ENCODE measurements at places on chromosomes 6 and 20.

DNA sequence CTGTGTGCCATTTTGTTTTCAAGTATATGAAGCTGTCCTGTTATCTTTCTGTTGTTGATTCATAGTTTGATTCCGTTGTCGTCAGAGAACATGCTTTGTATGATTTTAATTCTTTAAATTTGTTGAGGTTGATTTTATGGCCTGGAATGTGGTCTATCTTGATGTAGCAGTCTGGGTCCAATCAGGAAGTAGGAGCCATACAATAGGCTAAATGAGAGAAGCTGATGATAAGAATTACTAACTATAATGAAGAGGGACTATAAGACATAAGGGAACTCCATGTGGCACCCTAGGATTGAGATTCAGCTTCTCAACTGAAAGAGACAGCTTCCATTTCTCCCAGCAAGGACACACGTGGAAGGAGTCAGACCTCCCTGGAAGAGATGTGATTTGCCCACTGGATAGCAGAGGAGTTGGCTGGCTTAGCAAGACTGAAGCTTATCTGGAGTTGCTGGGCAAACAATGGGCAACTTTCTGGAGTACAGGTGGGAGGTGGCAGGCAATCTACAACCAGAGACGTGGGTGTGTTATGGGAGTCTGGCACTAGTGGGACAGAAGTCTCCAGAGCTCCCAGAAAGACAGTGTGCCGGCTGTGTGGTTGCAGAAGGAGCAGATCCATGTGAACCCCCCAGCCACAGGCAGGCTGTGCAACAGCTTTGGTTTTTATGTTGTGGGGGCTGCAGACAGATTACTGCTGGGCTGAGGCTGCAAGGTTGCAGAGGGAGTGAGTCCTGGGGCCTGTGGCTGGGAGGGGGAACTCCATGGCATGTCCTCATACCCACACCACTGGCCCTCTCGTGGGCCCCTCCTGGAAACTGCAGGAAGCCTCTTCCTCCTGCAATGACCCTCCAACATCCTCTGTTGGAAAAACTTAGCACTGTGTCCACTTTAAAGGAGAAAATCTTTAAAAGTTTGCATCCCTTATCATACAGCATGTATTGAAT lies 7.1 kb downstream of the ZNF831 start:
- DNase-seq, result no peak

GRCh38 chr6:133099573-133099972 lies 141.6 kb upstream of the EYA4 start:
- no peak for DNase-seq

DNA sequence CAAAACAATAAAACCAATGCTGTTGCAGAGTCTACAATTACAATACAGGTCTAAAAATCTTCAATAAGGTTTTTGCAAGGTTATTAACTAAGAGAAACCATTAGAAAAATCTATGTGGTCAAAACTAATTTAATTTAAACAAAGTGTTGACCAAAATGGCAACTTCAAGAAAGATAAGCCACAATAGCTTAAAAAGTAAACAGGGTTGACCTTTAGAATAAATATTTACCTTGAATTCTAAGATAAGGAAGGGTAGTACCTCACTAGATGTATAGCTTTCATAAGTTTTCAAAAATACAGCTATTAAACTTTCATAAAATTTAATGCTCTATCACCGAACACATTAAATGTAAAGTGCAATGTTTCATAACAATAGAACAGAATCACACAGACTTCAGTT lies 11.4 kb downstream of the RTN4IP1 start:
- DNase-seq, result no peak

GRCh38 chr6:27111743-27112142 lies 135.8 kb upstream of the PRSS16 start:
- no peak for DNase-seq

DNA sequence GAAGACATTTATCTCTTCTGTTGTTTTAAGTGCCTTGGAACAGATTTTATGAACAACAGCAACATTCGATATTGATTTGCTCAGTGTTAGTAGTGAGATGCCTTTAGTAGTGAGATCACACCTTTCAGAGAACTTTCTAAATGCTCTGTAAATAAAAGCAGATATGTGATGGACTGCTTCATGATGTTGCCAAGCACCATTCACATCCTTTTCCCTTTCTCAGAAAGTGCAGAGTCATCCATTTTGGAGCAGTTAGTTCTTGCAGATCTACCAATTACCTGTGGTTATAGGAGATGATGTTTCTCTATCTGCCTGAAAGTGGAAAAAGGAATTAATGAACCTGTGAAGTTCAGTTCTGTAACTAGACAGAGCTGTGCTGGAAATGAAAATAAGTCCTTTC lies 27.0 kb downstream of the CBFA2T2 start:
- no peak for DNase-seq

GRCh38 chr6:16514249-16514648 lies 247.0 kb downstream of the ATXN1 start:
- peak; percentile 46 for DNase-seq

GRCh38 chr6:153086225-153086990 lies 44.7 kb downstream of the RGS17 start:
- DNase-seq, result no peak

DNA sequence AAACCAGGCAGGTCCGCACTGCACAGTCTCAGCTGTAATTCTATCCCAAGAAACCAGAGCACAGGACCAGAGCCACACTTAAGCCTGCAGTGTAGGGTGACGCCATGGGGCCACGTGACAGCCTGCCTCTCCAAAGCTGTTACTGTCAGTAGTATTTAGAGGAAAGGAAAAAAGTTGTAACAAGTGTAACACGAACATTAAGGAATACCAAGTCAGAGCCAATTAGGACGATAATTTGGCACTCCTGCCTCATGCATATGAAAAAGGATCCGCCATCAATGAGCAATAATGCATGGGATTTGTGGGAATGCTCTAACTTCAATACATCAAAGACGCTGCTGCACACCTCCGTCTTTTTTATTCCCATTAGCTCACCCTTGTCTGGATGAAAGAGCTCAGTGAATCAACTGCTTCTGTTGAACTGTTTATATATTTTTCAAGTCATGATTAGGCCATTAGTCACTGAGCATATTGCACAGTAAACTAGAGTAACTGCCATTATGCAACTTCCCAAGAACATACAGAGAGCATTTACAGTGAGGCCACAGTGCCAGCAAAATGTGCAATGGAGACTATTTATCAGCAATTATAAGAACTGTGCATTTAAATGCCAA lies 79.9 kb downstream of the ATXN1 start:
- DNase-seq, result no peak
